ENCODE measurements at places on chromosomes 2 and 18. TPM values are rescaled to one million over a fixed set of nuclear protein-coding genes. Genes with fewer than 3 reads are reported as not detected.
A peak's percentile ranks its signal among the peaks of the same experiment; 100 is the strongest.

Gene LMAN2L
- 16.7 TPM for total RNA-seq

Gene DSG3
- not detected for total RNA-seq

Gene ABCG5
- total RNA-seq = not detected

Gene UGT1A3
- total RNA-seq = not detected

Gene SCYGR8
- total RNA-seq = not detected

Gene IL36G
- 0.70 TPM for total RNA-seq

Gene TMEM198
- total RNA-seq = 25.6 TPM

GRCh38 chr2:197238043-197238365 lies 72.6 kb downstream of the ANKRD44 start:
- DNase-seq = no peak
- no peaks in the 10 kb centered on the region for H3K36me3 ChIP-seq
- no peaks in the 10 kb centered on the region for H3K27me3 ChIP-seq
- no peak overlapping the region for H3K4me3 ChIP-seq
- no peaks in the 10 kb centered on the region for H3K4me1 ChIP-seq
- H3K27ac ChIP-seq = no peak overlapping the region

- H3K4me1 ChIP-seq = peaks cover 22% of the 10 kb centered on the region
- H3K27ac ChIP-seq = no peak overlapping the region
- peak; percentile 60 for DNase-seq
- no peaks in the 10 kb centered on the region for H3K36me3 ChIP-seq
- no peak overlapping the region for H3K4me3 ChIP-seq
Observed at GRCh38 chr2:15096873-15097272, 464.3 kb downstream of the NBAS start.

- no peak for DNase-seq
- H3K4me1 ChIP-seq = peaks cover 40% of the 10 kb centered on the region
- H3K27me3 ChIP-seq = no peaks in the 10 kb centered on the region
- H3K4me3 ChIP-seq = no peak overlapping the region
- H3K27ac ChIP-seq = no peak overlapping the region
Observed at GRCh38 chr2:155902635-155903034, 429.9 kb downstream of the NR4A2 start.

GRCh38 chr2:35783723-35784122 lies 571.9 kb upstream of the CRIM1 start:
- no peaks in the 10 kb centered on the region for H3K27me3 ChIP-seq
- peak; percentile 32 for DNase-seq
- H3K36me3 ChIP-seq = 0 out of 2 replicates have a peak, but pooled peaks cover 3% of the 10 kb centered on the region
- H3K27ac ChIP-seq = no peak overlapping the region

DNA sequence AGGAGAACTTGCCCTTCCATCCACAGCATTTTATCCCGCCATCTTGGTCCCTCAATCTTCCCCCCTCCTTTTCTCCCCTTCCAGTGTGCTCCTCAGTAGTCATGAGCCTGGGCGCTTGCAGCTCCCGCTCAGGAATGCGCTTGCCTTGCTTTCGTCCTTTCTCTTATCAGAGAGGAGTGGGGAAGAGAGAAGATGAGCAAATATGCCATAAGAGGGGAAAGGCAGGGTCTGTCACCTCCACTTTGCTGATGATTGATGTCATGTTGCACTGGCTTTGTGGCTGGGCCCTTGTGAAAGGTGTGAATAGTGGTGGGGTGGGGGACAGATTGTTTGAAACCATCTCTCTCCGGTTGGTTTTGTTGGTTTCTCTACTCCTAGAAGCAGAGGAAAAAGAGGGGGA lies 569.3 kb downstream of the TNS1 start:
- H3K4me1 ChIP-seq = peaks cover 12% of the 10 kb centered on the region
- no peak overlapping the region for H3K4me3 ChIP-seq
- DNase-seq = peak; percentile 47
- H3K36me3 ChIP-seq = no peaks in the 10 kb centered on the region
- H3K27ac ChIP-seq = no peak overlapping the region

GRCh38 chr2:69200107-69200520 lies 186.9 kb downstream of the GFPT1 start:
- no peak for DNase-seq
- H3K4me1 ChIP-seq = no peaks in the 10 kb centered on the region
- H3K36me3 ChIP-seq = no peaks in the 10 kb centered on the region

GRCh38 chr2:16632598-16632997 lies 33.0 kb downstream of the CYRIA start:
- H3K36me3 ChIP-seq = no peaks in the 10 kb centered on the region
- no peaks in the 10 kb centered on the region for H3K27me3 ChIP-seq
- H3K4me3 ChIP-seq = no peak overlapping the region
- DNase-seq = peak; percentile 9
- peaks cover 7% of the 10 kb centered on the region for H3K4me1 ChIP-seq
- H3K27ac ChIP-seq = no peak overlapping the region

DNA sequence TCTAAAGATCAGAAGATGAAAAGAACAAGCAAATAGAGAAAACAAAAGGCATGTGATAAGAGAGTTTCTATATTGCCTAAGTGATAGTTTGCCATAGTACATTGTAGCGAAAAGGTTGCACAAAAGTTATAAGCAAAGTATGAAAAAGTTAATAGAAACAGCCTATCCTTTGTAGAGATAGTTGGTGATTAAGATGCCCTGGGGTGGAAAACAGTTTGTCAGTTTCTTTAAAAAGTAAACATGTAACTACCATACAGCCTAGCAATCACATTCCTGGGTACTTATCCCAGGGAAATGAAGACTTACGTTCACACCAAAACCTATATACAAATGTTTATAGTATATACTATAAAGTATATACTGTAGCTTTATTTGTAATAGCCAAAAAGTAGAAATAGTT lies 16.9 kb upstream of the DAPL1 start:
- H3K27me3 ChIP-seq = no peaks in the 10 kb centered on the region
- DNase-seq = no peak
- H3K36me3 ChIP-seq = no peaks in the 10 kb centered on the region

- DNase-seq = peak; percentile 73
- H3K27ac ChIP-seq = no peak overlapping the region
- peaks cover 13% of the 10 kb centered on the region for H3K4me1 ChIP-seq
- no peaks in the 10 kb centered on the region for H3K36me3 ChIP-seq
- peaks cover 58% of the 10 kb centered on the region for H3K27me3 ChIP-seq
Observed at GRCh38 chr2:64865073-64865830, 123.9 kb upstream of the SLC1A4 start.

GRCh38 chr18:39591649-39592048 lies 2026.1 kb upstream of the CELF4 start:
- H3K4me1 ChIP-seq = peaks cover 30% of the 10 kb centered on the region
- DNase-seq = peak; percentile 88
- H3K36me3 ChIP-seq = no peaks in the 10 kb centered on the region
- H3K27me3 ChIP-seq = no peaks in the 10 kb centered on the region
- H3K27ac ChIP-seq = peak overlapping the region; percentile 78

DNA sequence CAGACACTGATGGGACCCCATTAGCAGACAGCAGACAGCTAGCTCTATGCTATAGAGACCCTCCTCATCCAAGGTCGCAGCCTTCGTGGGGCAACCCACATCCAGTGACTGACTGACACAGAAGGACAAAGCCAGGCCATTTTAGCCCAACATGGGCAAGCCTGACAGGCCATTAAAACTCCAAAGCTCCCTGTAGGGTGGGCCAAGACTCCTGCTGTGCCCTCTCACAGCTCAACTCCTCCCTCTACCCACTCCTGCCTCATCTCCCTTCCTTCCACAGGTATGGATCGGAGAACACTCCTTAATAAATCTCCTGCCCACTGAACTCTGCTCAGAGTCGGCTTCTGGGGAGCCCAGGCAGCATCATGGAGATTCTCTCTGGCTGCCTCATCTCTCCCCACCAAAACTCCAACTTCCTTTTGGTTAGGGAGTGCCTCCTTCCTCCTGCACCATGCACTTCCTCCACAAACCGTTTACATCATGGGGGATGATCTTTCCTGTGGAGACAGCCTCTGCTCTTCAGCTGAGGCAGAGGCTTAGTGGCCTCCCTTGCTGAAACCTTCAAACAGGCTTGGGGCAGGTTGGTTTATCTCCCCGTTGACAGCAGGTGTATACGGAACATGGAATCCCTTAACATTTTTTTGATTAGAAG lies 86.5 kb downstream of the ACTR3 start:
- H3K4me3 ChIP-seq = no peak overlapping the region
- H3K36me3 ChIP-seq = no peaks in the 10 kb centered on the region
- H3K27ac ChIP-seq = no peak overlapping the region

DNA sequence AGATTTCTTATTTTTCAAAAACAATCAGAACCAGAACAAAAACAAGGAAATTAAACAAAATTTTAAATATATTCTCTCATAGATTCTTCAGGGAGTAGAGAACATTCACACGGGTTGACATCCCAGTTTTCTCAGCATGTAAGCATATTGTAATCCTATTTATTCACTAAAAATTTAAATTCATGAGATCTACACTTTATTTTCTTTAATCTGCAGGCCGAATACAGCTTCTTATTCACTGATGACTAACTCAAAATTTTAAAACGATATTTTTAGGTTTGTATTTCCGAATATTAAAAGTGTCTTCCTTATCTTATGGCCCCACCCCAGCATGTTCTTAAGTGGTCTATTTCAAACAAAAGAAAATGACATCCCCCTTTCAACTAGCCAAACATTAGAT lies 262.4 kb downstream of the MEIS1 start:
- H3K4me1 ChIP-seq = peaks cover 67% of the 10 kb centered on the region
- H3K36me3 ChIP-seq = no peaks in the 10 kb centered on the region
- H3K27me3 ChIP-seq = no peaks in the 10 kb centered on the region
- no peak overlapping the region for H3K27ac ChIP-seq
- no peak overlapping the region for H3K4me3 ChIP-seq
- no peak for DNase-seq

- no peaks in the 10 kb centered on the region for H3K27me3 ChIP-seq
- H3K36me3 ChIP-seq = no peaks in the 10 kb centered on the region
- H3K27ac ChIP-seq = no peak overlapping the region
- no peaks in the 10 kb centered on the region for H3K4me1 ChIP-seq
Observed at GRCh38 chr2:213958086-213958485, 452.8 kb upstream of the VWC2L start.

GRCh38 chr2:144533221-144533620 lies 13.3 kb upstream of the ZEB2 start:
- H3K4me1 ChIP-seq = no peaks in the 10 kb centered on the region
- no peak overlapping the region for H3K4me3 ChIP-seq
- no peaks in the 10 kb centered on the region for H3K36me3 ChIP-seq
- DNase-seq = no peak
- no peaks in the 10 kb centered on the region for H3K27me3 ChIP-seq
- H3K27ac ChIP-seq = no peak overlapping the region

DNA sequence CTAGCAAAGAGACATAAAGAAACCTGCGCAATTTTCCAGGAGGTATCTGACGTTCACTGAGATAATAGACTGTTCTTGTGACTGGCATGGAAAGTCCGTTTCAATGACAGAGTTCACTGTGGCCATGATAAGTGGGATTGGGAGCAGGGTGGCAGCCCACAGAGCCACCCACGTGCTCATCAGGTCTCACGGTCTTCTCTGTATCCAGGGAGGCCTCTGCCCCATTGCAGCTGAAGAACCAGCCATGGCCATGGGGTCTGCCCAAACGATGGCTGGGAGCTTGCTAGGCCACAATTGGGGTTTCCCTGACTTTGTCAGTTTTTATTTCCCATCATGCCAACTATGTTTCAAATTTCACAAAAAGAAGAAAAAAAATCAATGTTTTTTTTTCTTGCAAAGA lies 57.2 kb downstream of the PDCL3 start:
- no peak overlapping the region for H3K27ac ChIP-seq
- H3K27me3 ChIP-seq = no peaks in the 10 kb centered on the region
- H3K4me1 ChIP-seq = no peaks in the 10 kb centered on the region
- H3K36me3 ChIP-seq = no peaks in the 10 kb centered on the region
- DNase-seq = no peak

- H3K27ac ChIP-seq = no peak overlapping the region
- DNase-seq = no peak
Observed at GRCh38 chr2:127233710-127234109, 13.6 kb upstream of the CYP27C1 start.
